ENCODE measurements at places on chromosomes 3 and 15.
A peak's percentile ranks its signal among the peaks of the same experiment; 100 is the strongest.

- no peak for DNase-seq
Observed at GRCh38 chr3:24017305-24017704, 72.2 kb downstream of the NR1D2 start.

DNA sequence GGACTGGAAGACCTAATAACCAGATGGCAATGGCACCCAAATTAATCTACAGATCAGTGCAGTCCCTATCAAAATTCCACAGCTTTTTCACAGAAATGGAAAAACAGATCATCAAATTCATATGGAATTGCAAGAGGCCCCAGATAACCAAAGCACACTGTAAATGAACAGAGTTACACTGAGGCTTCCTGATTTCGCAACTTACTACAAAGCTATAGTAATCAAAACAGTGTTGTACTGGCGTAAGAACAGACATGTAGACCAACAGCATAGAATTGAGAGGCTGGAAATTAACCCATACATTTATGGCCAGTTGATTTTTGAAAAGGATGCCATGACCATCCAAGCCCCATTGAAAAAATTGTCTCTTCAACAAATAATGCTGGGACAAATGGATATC, 16.2 kb downstream of the XPC start:
- DNase-seq, result no peak

GRCh38 chr3:50502584-50503423, 630 bp downstream of the CACNA2D2 start:
- peak; percentile 35 for DNase-seq

- no peak for DNase-seq
Observed at GRCh38 chr15:55457401-55458022, 49.2 kb downstream of the PIERCE2 start.

DNA sequence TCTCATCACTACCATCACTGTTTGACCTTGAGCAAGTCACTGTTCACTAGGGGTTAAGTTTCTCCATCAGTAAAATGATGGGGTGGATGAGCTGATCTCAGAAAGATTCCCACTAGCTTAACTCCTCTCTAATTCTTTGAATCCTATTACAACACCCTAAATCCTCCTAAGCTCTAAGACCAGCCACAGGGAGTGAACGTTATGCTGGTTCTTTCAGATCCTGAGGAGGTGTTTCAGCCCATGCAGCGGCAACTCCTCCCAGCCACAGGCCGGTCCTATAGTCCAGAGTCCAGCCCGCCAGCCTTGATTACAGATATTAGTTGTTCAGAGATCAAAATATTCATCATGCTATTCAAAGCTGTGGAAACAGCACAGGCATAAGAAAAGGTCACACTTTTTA, 15.1 kb downstream of the MB21D2 start:
- no peak for DNase-seq

- DNase-seq, result peak; percentile 6
Observed at GRCh38 chr3:46663591-46664135, 29.8 kb downstream of the ALS2CL start.

DNA sequence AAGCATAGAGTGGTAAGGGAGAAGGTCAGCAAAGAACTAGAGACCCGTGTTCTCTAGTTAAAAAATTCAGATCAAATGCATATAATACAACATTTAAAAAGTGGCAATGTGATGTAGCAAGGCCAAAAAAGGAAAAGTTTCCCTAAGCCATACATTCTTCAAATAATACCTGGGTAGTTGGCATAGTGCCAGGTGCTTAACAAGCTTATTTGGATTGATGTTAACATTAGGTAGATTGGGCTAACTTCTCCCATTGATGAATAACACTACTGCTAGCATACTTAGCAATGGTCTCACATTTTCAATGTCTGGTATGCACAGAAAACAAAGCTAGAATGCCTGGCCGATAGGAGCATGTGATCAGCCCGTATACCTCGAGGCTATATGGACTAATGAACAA, 283.6 kb upstream of the RARB start:
- no peak for DNase-seq

Measured in progenitor cell of endocrine pancreas (in vitro differentiated cells).